Lung (tissue), 17 donors: ENCODE measurements at places on chromosomes 7 and 10. TPM values are rescaled to one million over a fixed set of nuclear protein-coding genes. Genes with fewer than 3 reads are reported as not detected.

DNA sequence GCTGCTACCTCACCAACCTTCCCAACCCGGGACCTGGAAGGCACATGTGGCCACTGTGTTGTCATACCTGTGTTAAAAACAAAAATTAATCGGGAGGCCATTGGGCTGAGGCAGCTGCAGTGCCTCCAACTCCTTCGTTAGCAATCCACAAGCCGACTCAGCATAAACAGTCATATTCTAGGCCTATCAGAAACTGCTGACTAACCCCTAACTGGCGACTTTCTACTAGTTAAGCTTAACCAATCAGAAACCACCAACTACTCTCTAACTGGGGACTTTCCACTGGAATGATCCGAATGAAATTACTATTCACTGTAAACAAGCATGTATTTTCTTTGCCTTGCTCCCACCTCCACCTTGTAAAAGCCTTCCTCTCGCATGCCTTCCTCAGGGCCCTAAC is 14.1 kb upstream of the TMEM72 start:
- DNase-seq, result no peak

- DNase-seq, result peak; percentile 13
These were observed 13.2 kb downstream of the HDAC9 start for GRCh38 chr7:18508443-18509427.

- no peak for DNase-seq
These were observed 26.1 kb downstream of the IFIT5 start for GRCh38 chr10:89440226-89441009.

- no peak for DNase-seq
These were observed 128.5 kb downstream of the DKK1 start for GRCh38 chr10:52442576-52442975.

GRCh38 chr10:77006836-77007511 is 630.6 kb downstream of the KCNMA1 start:
- DNase-seq, result no peak

DNA sequence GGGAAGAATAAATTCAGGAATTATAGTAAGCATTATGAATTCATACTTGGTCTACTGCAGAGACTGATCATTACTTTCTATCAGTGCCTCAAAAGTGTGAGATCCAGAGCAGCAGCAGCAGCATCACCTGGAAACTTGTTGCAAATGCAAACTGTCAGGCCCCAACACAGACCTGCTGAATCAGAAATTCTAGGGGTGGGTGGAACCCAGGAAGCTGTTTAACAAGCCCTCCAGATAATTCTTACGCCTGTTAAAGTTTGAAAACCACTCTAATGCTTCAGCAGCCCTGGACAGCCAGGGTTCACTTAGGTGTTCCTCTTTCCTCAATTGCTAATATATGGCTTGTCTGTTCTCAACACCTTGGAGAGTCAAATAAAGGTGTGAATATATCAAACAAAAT is 19.5 kb downstream of the CACUL1 start:
- no peak for DNase-seq

DNA sequence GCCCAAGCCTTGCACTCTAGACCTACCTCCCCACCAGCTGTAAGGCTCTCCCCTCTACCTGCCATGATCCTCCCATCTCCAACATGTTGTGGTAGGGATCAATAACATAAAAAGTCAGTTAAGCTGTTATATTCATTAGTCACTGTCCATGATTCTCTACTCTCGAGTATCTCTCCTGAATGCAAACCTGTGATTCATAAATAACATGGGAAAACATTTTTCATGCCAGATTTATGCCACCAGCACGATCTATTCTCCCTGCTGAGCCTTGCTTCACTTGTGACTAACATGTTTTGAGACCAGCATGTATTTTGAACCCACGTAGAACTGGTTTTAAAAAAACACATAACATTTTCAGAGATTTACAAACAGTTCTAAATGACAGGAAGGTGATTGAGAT is 30.3 kb downstream of the TMEM168 start:
- DNase-seq, result no peak

DNA sequence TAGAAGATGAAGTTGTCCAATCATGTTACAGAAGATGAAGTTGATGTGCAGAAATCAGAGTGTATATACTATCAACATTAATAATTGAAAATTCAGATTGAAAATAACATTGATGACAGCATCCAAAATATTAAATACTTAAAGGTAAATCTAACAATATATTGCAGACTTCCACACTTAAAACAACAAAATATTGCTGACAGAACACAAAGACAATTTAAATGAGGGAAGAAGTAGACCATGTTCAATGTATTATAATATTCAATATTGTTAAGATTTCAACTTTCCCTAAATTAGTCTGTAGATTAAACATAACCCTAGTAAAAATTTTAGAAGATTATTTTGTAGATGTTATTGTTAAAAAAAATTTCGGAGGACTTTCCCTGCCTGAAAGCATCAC is 151.9 kb downstream of the PON1 start:
- DNase-seq, result no peak

- no peak for DNase-seq
These were observed 82.1 kb downstream of the GRID1 start for GRCh38 chr10:86284355-86285105.

- DNase-seq, result no peak
These were observed 26.2 kb upstream of the PRPF18 start for GRCh38 chr10:13560597-13560996.

GRCh38 chr10:21894648-21895342 is 108.7 kb downstream of the DNAJC1 start:
- no peak for DNase-seq

GRCh38 chr7:2876031-2876731 is 32.1 kb upstream of the GNA12 start:
- DNase-seq, result no peak

- peak; percentile 69 for DNase-seq
These were observed 122.3 kb upstream of the LYZL2 start for GRCh38 chr10:30751678-30752331.

GRCh38 chr10:110144507-110144906 is 62.9 kb upstream of the MXI1 start:
- no peak for DNase-seq

DNA sequence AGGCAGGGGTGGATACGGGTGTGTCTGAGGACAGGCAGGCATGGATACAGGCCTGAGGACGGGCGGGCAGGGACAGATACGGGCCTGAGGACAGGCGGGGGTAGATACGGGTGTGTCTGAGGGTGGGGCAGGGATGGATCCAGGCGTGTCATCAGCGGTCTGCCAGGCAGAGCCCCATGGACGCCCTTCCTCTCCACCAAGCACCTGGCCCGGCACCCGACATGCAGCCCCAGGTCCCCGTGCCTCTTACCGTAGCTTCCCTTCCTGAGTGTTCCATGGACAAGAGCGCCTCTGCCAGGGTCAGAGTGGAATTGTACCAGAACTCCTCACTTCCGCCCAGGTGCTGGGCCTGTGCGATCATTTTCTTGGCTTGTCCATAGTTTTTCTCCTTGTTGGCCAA is 74.6 kb upstream of the NKX6-2 start:
- no peak for DNase-seq

GRCh38 chr7:118087126-118087525 is 96.8 kb upstream of the LSM8 start:
- no peak for DNase-seq

- DNase-seq, result peak; percentile 34
These were observed 65.8 kb downstream of the STK17A start for GRCh38 chr7:43648473-43649406.

GRCh38 chr7:47218378-47219176 is 363.3 kb downstream of the TNS3 start:
- no peak for DNase-seq

DNA sequence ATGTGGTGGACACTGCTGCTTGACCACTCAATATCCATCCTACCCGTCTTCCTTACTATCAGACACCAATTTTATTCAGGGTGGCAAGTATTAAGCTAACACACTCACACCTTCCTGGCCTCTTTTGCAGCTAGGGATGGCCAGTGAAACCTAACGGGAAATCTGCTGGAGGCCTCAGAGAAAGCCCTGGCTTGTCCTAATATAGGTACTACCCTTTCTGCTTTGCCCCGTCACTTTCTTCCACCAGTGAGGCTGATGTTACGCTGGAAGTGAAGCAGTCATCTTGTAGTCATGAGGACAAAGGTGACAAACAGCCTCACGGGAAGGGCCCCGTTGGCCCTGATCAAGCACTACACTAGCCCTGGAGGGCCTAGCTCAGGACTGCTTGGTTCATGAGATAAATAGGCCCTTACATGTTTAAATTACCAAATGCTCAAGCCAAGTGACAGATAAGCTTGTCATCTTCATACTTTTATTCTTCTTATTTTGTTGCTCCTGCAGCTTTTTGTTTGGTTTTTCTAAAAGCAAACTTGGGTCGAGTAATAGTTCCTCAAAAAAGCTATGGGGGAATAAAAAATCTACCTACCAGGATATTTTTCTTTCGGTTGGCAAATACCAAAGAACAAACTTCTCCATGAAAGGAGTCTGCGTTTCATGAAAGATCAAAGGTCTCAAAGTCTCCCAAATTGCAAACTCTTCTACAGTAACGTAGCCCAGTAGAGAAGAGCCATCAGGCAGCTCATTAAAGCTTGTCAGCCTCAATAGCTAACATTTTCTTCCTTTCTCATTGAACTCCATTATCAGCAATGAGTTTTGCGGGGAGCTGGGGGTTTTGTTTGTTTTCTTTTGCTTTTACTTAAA is 17.5 kb downstream of the CREB3L2 start:
- DNase-seq, result no peak

- no peak for DNase-seq
These were observed 11.9 kb upstream of the SPAG6 start for GRCh38 chr10:22333167-22333974.

GRCh38 chr10:90913774-90914420 is 7.0 kb downstream of the ANKRD1 start:
- no peak for DNase-seq

DNA sequence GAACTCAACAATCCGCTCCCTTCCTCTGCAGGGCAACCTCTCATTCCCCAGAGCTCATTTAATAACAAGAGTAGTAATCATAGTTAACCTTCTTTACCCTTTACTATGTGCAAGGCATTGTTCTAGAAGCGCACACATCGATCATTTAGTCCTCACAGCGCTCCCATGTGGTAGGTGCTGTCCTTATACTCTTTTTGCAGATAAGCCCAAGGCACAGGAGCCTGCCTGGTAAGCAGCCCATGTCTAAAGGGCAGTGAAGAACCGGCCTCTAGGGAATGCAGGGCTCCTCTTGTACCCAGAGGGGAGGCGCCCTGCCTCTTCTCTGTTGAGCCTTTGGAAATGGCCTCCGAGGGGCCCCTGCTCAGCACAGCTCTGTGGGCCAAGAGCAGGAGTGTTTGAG is 14.3 kb downstream of the CHST3 start:
- no peak for DNase-seq

DNA sequence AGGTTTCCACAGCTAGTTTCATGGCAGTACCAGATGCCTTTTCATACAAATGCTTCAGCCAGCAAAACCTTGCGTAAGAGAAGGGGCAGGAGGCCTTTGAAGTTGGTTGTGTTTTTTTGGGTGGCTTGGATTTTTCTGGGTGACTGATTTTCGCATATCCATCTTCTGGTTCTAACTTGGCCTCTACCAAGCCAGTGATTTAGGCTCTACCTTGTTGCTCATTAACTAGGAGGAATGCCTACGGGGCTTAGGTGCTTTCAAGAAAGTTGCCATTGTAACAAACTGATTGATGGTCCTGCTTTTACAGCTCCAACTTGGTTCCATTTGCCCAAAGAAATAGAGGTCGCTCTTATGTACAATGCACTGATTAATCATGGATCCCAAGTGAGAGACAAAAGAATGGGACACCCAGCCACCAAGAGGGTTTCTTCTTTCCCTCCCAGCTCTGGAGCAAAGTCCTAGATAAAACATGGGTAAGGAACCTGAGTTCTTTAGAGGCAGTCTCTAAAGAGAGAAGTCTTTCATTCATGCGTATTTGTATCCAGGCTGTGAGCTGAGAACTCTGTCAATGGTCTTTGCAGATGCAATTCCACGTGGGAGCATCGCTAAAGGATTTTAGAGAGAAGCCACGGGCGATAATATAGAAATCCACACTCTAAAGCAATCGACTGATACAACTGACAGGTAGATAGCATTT is 92.1 kb upstream of the FGFR2 start:
- no peak for DNase-seq

DNA sequence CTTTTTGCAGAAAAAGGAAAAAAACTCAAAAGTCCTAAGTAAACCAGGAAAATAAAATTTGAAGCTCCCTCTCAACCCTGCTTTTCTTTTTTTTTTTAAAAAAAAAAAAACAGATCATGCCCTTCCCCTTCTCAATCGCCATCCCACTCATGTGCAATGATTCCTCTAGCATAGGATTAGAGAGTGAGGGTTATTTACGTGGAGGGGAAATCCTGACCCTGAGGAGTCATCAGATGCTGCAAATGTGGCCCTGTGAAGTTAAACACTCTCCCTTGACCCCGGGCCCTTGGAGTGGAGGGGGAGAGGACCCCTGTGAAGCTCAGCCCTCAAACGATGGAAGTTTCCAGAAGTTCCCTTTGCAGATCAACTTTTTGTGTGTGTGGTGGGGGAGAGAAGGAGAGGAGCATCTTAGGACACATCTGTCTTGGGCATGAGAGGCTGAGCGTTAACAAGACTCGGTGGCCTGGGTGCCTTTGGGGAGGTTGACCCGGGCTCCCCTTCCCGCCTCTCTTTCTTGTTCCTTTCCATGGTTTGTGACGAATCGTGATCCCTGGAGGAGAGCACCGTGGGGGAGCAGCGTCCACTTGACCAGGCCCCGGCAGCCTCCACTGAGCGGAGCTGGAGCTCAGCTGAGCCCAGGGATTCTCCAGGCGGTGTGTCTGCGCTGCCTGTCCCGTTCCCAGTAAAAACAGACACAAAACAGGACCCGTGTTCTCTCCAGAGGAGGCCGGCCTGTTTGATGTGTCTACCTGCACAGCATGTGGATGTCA is 1.5 kb upstream of the SHH start:
- DNase-seq, result no peak

- DNase-seq, result no peak
These were observed 3.9 kb downstream of the BRI3 start for GRCh38 chr7:98285157-98286092.

DNA sequence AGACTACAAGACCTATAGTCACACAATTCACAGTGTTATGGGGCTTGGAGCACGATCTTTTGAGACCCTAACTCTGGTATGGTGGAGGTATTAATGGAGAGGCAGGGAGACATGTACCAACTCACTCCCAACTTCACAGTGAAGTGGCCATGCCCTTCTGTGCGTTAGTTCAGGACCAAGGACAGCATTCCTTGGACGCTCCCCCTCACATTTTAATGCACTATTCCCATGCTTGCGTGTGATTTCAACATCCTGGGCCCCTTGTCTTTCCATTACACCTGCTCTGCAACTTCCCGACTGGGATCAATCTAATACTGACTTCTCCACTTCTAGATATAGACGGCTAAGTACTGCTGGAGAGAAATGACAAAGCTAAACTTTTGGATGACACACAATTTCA is 72.7 kb downstream of the PLCE1 start:
- DNase-seq, result peak; percentile 74

The SNCG gene
- 23.0 TPM for total RNA-seq

The RTKN2 gene
- total RNA-seq, result 7.1 TPM

The PLXNA4 gene
- 3.4 TPM for total RNA-seq

The HOGA1 gene
- 0.63 TPM for total RNA-seq

The NUTM2E gene
- 0.31 TPM for total RNA-seq

The SKIDA1 gene
- 1.4 TPM for total RNA-seq

The OR9A2 gene
- total RNA-seq, result not detected

The STEAP4 gene
- 108 TPM for total RNA-seq

The ADAMTS14 gene
- 3.9 TPM for total RNA-seq

The VGF gene
- total RNA-seq, result 1.4 TPM

The MYPN gene
- 0.06 TPM for total RNA-seq

The GARIN1A gene
- total RNA-seq, result 1.6 TPM

The MLXIPL gene
- 1.3 TPM for total RNA-seq

The SH2B2 gene
- 9.7 TPM for total RNA-seq

The RNLS gene
- total RNA-seq, result 8.9 TPM

The VAX1 gene
- not detected for total RNA-seq

The OR9A4 gene
- total RNA-seq, result not detected

The PNLIPRP1 gene
- 1.4 TPM for total RNA-seq

The NUTM2B gene
- total RNA-seq, result 1.3 TPM
